ENCODE measurements at places on chromosomes 3 and 15.
A peak's percentile ranks its signal among the peaks of the same experiment; 100 is the strongest.

- no peak for DNase-seq
Observed at GRCh38 chr3:142940472-142940871, 23.0 kb downstream of the PAQR9 start.

GRCh38 chr3:64449026-64449425 lies 223.8 kb upstream of the PRICKLE2 start:
- DNase-seq = no peak

DNA sequence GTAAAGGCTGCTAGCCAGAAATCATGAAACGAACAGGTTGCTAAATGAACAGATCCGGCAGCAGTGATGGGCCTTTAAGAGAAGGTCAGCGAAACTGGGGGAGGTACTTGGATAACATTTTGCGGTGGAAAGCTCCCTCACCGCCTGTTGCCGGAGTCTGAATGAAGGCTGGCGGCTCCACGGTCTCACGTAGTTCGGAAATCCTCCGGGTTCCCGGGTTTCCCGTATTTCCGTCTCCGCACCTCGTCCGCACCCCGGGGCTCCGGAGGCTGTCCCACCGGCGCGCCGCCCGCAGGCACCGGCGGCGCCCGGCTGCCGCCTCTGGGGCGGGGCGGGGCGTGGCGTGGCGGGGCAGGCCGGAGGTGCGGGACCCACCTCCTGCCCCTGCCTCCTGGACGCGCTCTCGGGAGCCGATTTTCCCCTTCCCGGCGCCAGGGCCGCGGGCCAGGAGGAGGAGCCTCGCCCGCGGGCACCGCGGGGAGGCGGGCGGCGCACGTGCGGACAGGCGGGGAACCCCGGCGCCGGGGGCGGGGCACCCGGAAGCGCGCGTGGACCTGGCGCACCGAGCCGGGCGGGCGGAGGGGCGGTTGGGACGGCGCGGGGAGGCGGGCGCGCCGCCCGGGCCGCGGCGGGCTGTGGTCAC lies at the start of gene ZDHHC23:
Gene ZDHHC23, plus strand, starts transcription at position 642 of the 643 bp plus-strand sequence. CDS start 790 bp downstream, outside the sequence.
- DNase-seq = peak; percentile 67

GRCh38 chr3:39216176-39216790 lies 23.9 kb upstream of the XIRP1 start:
- no peak for DNase-seq

DNA sequence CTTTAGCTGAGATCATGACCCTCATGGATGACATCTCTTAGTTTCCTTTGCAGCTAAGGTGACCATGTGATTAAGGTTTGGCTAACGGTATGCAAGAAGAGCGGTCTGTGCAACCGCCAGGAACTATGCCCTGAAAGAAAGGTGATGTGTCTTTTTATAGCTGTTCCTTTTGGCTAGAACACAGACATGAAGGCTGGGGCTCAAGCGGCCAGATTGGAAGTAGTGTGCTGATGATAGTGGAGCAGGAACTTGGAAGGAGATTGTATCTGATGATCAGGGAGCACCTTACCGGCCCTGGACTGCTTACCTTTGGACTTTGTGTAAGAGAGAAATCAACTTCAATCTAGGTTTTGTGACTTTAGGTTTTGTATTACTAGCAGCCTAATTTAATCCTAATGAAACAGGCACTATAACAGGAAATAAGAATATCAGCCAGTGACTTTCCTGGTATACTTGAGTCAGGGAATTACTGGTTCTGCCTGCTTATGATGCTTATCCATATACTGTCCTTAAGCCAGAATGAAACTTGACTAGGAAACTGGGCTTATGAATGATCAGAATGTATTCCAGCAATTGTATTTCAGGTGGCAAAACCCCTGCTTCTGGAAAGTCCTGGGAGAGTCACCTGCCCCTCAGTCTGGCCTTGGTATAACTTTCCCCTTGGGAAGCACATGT lies 164.3 kb upstream of the LRIG1 start:
- DNase-seq = no peak

- no peak for DNase-seq
Observed at GRCh38 chr3:61360297-61360965, 109.2 kb upstream of the FHIT start.

DNA sequence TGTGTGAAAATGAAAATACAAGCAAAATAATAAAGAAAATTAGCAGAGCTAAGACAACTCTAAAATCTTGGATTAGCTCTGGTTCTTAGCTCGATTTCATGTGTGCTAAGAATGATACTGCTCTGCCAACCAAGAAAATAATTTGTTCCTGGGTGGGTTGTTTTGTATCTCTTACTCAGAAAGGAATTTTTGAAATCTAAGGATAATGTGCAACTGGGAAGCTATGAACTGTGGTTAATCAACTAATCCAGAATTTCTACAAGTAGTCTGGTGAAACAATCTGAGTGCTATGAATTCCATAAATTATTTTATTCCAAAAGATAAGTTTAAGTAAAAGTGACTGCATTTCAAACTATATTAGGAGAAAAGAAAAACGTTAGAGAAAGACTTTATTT lies 92.0 kb downstream of the TFDP2 start:
- DNase-seq = no peak

DNA sequence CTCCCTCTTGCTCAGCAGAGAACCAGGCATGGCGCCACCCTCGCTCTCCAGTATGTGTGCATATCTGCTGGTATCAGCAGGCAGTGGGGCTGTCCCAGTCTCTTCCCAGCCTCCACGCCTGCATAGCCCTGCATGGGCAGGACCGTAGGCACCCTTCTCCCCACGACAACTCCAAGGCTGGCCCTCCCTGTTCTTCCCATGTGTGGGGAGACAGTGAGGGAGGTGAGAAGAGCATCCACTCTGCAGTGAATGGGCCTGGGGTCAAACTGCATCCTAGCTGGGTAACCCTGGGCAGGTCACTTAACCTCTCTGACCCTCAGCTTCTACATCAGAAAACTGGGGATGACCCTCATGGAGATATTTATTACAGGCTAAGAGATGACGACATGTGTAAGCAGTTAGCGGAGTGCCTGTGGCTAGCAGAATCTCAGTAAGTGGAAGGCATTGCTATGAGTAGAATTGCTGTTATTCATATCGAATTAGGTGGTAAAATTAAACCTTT lies 13.3 kb upstream of the SSUH2 start:
- DNase-seq = peak; percentile 13

GRCh38 chr3:31531452-31531991 lies 1.2 kb upstream of the STT3B start:
- DNase-seq = no peak

DNA sequence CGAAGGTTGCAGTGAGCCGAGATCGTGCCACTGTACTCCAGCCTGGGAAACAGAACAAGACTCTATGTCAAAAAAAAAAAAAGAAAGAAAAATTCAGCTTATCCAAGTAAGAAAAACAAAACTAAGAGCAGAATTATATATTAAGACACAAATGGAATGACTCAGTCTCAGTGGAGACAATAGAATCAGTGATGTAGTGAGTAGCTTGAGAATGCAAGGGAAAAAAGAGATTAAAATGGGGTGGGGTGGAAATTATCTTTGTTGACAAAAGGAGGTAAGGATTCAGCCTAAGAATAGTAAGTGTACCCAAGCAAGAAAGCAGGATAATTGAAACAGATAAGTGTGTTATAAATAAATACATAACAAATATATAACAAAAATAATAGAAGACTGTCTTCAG lies 70.7 kb downstream of the BLM start:
- DNase-seq = no peak

- no peak for DNase-seq
Observed at GRCh38 chr3:138800248-138800647, 34.5 kb downstream of the PIK3CB start.

- no peak for DNase-seq
Observed at GRCh38 chr15:45645026-45645980, 10.5 kb downstream of the SQOR start.

DNA sequence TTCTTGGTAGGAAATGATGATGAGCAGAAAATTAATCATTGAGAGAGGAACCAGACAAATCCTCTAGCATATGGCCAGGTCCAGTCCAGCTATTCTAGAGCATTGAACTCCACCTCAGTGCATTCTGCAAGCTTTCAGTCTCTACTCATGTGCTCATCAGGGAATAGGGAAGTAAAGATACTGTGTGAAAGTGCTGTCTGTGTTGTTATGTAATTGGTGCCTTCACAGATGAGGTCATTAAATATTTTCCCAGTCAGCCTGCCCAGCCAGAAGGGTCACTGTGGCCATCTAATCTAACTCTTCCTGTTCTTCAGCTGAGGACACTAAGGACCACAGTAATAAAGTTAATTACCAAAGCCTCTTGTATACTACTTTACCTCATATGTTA lies 28.2 kb downstream of the C3orf62 start:
- no peak for DNase-seq

DNA sequence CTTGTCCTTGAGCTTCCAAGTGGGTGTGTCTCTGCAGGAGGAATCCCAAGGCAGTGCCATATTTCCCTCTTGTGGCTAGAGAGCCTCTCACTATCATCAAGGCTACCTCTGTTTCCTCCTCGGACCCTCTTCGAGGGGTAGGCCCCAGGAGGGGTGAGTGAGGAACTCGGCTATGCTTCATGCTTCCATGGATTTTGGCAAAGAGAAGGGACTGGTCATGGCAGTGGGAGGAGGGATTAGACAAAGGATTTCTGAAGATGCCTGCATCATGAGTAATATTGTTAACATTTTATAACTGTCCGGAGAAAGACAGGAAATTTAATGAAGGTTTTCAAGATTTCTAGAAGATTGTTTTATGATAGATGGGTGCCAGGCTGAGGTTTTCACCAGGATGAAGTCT lies 241.5 kb downstream of the CLSTN2 start:
- DNase-seq = no peak

GRCh38 chr3:179948740-179949139 lies 88.0 kb downstream of the PEX5L start:
- DNase-seq = no peak

DNA sequence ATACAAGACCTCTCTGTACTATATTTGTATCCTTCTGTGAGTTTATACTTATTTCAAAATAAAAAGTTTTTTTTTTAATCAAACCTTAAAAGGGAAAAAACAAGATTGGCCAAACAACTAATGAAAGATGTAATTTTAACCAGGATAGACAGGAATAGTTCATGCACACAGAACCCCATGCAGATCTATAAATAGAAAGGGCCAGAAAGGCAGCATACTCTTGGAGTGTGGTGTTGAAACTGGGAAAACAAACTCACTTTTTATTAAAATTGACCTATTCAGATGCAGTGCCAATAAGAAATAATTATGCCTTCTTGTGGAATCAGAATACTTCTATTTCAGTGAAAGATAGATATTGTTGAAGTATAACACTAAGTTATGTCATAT lies 204.6 kb downstream of the PLCL2 start:
- no peak for DNase-seq

DNA sequence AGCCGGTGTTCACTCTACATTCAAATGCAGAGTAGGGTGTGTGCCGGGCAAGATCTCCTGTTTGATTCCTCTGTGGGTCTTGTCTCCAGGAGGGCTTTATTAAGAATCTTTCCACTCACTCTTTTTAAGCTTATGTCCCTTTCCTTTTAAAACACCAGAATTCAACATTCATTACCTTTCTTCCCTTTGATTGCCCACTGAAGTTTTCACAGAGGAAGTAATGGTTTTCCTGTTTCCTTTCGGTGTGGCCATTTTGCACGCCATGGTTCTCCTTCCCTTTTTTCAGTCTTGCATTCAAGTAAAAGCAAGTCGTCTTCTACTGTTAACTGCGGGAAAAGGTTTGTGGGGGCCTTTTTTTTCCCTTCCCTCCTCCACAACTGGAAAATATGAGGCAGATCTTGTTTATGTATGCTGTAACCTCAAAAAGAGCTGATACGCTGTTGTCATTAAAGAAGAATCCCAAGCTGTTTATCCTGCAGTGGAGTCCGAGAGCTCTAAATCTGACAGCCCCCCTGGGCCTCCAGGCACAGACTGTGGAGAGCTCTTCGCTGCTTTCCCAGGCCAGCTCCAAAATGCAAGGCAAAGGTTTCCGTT lies 40.5 kb downstream of the FILIP1L start:
- no peak for DNase-seq

DNA sequence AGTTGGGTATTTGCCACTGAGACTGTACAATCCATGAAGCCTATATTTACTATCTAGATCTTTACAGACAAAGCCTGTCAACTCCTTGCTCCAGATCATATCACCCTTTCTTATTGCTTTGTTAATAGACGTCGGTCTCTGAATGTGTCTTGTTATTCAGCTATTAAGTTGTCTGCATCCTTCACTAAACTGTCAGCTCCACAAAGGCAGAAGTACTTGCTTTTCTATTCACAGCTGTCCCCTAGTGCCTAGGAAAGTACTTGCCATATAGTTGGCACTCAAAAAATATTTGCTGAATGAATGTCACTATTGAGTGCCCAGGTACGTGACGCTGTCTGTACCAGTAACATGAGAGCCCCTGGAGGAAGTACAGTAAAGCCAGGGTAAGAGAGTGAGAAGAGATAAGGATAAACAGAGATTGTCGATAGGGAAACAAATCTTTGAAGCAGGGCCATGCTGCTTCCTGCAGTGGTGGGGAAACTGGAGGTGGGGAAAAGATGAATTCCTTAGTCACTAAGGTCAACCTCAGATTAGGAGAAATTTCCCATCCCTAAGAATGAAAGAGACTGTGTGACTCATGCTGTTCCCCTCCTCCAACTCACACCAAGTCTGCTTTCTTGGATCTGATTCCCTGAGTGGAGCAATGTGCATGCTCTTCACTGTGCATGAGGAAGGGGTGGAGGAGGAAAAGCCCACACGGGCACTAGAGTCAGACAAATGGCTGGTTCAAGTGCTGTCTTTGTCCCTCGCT lies 36.3 kb downstream of the PRICKLE2 start:
- DNase-seq = peak; percentile 64

DNA sequence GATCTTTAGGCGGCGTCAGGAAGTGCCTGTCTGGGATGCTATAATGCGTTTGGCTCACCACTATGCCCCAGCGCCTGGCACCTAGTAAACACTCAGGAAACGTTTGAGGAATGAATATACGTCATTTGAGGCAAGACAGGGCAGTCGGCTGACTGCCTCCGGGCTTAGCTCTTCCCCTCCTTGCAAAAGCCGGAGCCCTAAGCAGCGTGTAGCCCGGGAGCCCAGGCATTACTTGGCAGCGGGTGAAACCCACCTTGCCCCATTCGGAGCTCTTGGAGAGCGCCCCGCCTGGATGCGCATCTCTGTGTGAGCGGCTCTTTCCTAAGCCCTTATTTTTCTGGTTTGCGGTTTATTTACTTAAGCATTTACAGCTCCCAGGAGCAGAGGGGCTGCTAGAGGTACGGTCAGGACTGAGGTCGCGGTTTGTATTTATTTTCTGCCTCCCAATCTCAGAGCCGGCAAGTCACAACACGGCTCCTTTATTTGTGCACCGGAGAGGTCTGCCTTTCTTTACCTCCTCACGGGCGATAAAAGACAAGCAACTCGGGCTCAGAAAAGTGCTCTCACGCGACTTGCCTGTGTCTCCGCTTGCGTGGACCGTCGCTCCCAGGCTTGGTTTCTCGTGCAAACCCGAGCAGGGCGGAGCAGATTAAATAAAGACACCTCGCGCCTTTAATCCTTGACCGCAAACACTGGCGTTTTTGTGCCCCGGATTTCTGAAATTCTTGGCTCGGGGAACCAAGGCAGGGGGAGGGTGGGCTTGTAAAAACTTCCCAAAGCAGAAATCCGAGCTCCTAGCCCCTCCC lies 737 bp upstream of the ITPR1 start:
- peak; percentile 47 for DNase-seq

DNA sequence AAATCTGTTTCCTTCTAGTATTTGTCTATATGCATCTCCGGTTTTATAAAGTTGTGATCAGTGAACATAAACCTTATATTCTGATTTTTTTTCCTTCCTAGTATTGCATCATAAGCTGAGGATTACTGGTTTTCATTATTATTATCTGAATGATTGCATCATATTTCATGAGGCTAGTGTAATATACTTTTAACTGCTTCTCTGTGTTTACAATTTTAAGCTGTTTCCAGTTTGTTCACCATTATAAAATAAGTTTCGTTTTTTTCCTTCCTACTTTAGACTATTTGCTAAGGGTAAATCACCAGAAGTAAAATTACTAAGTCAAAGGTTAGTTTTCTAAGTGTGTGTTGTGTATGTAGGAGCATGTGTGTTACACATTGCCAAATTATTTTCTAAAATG lies 20.2 kb downstream of the SEMA6D start:
- no peak for DNase-seq
